ENCODE measurements at places on chromosomes 1 and 21.

- DNase-seq, result no peak
These were observed 82.7 kb upstream of the ZBTB18 start for GRCh38 chr1:243968413-243968812.

GRCh38 chr1:34164771-34165391 lies at the start of gene CSMD2:
Gene CSMD2, minus strand, starts transcription at chr1:34165230. Its CDS starts 133 bp downstream, at chr1:34165097.
- no peak for DNase-seq

- DNase-seq, result no peak
These were observed 60.8 kb downstream of the EDN2 start for GRCh38 chr1:41423511-41424191.

DNA sequence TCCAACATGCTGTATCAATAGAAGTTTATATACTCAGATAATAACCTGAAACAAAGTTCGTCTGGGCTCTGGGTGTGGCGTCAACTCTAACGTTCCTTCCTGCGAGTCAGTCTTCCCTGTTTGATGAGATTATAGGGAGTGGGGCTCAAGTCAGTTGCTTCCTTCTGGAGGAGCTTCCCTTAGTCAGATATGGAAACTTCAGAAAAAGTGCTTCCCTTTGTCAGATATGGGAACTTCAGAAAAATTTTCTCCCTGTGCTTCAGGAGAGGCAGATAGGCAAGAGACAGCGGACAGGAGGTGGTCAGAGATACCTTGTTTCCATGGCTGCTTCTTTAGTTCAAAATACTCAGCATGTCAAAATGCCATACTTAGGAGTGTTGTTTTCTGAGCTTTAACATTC lies 51.1 kb upstream of the PRDX6 start:
- DNase-seq, result no peak

DNA sequence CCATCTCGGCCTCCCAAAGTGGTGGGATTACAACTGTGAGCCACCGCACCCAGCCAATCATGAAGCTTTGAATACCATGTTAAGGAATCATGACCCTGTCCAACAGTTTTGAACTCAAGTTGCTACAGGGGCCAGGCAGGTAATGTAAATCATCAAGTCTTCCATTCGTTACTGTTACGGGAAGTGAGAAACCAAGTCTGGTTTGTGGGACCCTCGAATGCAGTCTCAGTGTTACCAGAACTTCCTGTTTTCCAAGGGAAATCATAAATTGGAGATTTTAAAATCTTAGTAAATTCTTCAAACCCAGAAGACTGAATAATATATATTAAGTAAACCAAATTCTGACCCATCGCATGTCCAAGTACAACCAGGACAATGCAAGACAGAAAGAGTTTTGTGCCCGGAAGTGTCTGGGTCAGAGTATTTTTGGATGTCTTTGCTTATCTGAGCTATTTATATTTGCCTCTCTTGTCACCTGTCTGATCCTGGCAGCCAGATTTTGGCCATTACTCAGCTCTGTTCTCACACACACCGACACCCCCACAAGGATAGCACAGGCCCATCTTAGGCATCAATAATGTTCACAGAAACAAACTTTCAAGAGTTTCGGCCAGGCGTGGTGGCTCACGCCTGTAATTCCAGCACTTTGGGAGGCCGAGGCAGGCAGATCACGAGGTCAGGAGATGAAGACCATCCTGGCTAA lies 8.8 kb downstream of the ATP5IF1 start:
- DNase-seq, result no peak

DNA sequence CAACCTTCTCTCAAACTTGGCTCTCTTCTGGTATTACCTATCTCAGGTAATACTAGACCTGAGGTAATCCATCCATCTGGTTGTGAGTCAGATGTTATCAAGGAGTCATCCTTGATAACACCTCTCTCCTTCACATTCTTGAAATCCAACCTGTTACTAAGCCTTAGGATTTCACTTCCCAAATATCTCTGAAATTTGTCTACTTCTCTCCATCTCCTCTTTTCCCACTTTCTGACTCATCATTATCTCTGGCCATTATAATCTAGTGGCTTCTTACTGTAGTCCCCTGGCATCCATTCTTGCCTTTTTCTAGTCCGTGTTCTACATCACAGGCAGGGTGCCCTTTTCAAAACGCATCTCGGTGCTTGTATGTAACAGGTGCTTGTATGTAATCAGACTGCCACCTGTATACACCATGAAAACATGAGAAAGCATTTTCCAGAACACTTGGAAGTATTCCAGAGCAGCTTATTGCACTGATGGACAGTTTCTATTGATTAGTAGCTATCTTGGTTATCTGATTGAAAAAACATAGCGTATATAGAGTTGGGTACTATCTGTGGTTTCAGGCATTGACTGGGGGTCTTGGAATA lies 4.5 kb downstream of the COG2 start:
- DNase-seq, result no peak

DNA sequence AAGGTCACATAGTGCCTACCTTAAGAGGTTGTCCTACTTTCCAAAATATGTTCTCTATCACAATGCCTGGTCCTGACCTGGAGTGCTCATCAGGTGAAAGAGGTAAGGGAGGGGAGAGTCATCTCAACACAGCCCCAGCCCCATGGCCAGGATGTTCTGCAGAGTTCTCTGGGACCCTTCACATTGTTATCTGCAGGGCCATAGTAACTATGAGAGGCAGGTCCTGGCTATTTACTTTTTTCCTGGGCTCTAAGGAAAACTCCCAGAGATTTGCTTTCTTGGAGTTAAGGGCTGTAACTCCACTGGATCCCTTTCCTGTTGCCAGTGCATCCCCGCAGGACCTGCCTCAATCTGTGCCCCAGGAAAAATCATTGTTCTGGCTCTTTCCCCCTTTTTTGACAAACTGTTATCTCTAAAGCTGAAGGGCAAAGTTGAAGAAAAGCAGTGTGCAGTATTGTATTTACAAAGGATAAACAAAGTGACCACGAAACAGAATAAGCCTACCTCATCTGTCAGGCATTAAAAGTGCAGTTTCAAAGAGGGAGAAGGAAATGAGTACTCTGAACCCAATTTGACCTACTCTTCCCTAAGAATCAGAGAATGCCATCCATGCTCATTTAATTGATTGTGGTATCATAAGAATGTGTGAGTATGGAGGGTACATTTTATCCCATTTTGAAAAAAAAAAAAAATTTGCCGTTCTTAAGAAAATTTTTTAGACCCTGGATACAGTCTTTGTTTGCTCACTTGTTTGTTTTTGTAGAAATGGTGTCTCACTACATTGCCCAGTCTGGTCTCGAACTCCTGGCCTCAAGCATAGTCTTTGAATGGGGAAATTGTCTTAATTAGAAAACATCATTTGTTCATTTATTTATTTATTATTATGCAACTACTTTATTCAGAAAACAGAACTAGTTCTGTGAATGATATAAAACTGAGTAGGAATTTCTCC lies 149.6 kb downstream of the RHOU start:
- DNase-seq, result no peak

GRCh38 chr1:109034382-109034781 lies 7.5 kb downstream of the WDR47 start:
- no peak for DNase-seq
